ENCODE measurements at places on chromosomes 2 and 18.

- no peak for DNase-seq
These were observed 51.3 kb upstream of the SLC1A4 start for GRCh38 chr2:64937687-64938491.

DNA sequence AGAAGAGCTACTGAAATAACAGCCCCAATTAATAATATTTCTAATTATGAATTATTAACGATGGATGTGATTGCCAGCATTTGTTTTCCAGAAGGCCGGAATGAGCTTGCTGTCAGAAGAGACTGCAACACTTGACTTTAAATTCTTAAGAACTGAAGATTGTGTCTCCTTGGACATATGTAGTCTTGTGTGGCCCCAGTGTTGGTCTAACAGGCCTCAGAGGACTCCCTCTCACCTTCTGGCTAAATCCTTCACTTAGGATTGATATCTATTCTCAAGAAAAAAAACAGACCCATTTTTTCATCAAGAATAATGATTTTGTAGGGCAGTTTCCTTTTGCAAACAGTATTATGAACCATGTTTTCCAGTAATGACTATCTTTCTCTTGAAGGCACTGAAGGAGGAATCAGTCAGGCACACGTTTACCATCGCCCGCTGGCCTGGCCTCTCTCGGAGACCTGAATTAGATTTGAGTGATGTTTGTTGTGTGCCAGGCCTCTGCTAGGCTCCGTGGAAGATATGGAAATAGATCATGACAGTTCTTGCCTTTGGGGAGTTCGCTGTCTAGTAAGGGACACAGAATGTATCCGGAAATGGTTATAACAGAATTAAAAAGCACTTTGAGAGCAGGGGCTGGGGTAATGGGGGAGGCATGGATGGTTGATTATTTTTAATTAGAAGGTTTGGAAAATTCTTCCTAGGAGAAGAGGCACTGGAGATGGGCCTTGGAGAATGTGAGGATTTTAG lies 258.0 kb downstream of the MYCN start:
- DNase-seq: no peak

- no peak for DNase-seq
These were observed 11.0 kb upstream of the CTAGE1 start for GRCh38 chr18:22428672-22429071.

GRCh38 chr2:136101042-136101441 lies 16.9 kb downstream of the CXCR4 start:
- no peak for DNase-seq

GRCh38 chr18:58975296-58975695 lies 110.6 kb downstream of the ZNF532 start:
- no peak for DNase-seq

- DNase-seq: no peak
These were observed 23.0 kb downstream of the FAM110C start for GRCh38 chr2:23283-23682.

DNA sequence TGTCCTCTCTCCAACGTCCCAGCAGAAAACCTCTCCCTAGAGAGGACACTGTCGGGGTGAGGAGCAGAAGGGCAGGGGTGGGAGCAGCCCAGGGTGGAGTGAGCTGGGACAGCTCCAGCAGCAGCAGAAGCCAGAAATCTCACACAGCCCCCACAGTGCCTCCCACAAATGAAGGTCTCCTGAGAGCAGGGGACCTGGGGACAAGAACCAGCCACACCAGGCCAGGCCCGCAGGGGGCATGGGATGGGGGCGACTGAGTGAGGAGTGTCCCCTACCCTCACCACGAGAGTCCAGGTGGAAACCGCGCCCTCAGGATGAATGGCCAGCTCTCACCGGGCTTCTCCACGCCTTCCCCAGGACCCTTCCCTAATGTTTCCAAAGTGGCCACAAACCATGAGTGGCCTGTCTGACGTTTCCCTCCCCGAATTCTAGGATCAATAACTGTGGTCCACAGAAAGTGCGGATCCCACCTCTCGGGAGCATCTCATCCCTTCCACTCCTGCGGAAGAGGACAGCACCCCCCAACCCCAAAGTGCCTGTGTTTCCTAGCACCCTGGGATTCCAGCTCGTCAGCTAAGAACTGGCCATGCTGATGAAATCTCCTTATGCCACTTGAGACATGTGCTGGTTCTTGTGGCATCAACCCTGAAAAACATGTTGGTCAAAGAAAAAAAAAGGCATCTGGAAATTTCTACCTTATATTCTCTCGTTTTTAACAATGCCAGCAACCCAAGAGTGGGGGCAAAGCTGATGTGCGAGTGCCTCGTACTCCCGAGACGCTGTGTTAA lies 121.1 kb downstream of the HDAC4 start:
- no peak for DNase-seq

DNA sequence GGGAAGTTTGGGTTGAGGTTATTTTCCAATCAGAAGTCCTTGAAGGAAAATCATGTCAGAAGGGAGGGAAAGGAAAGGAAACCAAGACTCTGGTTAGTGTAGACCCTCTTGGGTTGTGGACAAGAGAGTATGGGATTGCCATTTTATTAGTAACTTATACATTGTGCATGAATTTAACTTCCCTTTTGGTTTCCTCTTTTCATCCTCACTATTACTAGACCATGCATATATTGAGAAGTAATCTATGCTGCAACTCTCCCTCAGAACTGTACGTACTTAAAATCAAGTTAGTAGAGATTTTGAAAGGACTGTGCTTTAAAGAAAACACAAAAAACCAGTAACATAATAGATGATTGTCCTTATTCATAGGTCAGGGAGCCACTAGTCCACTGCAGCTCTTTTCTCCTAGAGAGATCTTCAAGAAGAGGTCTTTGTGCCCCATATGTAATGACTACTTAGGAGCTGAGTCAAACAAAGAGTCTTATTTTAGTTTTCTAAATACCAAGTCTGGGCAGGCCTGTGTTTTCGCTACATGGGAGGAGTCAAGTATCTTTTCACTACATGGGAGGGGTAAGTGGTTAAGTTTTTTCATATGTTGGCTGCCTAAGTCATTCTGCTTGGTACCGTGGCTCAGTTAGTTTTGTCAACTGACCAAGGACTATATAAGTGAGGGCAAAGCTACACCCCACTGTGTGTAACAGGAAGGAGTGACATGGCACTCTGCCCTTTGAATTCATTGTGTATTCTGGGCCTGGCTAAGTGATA lies 25.2 kb upstream of the FAM117B start:
- no peak for DNase-seq

GRCh38 chr2:17591846-17592245 lies 51.4 kb downstream of the VSNL1 start:
- no peak for DNase-seq

GRCh38 chr2:180653481-180653880 lies 326.9 kb upstream of the UBE2E3 start:
- no peak for DNase-seq

DNA sequence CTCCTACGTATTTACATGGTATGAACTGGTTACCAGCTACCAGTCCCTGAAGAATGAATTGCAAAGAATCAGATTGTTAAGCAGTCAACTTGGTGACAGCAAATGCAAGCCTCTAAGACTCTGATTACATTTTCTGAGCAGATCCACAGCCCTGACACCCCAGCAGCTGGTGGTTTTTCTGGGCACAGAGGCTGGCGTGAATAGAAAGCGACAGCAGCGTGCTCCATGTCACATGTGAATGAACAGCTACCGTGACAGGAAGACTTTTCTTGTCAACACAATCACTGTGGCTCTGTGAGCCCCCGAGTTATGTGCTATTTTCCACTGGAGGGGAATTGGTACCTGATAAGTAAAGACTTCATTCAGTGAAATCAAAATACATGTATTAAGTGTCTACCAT lies 93.2 kb upstream of the CBLN2 start:
- DNase-seq: no peak

- no peak for DNase-seq
These were observed 67.0 kb downstream of the CDH2 start for GRCh38 chr18:28109781-28110560.

DNA sequence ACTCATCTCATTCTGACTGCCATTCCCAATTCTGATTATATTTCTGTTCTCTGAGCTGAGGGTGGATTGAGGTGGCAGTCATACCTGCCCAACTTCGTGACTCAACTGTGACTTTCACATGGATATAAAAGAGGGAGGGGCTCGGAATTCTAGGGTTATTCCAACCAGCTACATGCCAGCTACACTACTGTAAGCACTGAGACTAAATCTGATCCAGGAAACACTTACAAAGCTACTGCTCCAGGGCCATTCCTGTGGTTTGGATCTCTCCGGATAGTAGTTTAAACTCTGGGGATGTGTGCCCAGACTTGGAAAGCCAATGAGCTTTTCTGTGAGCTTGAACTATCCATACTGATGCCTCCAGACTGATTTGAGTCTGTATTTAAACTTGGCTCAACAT lies 7.9 kb downstream of the MAP2 start:
- DNase-seq: no peak

DNA sequence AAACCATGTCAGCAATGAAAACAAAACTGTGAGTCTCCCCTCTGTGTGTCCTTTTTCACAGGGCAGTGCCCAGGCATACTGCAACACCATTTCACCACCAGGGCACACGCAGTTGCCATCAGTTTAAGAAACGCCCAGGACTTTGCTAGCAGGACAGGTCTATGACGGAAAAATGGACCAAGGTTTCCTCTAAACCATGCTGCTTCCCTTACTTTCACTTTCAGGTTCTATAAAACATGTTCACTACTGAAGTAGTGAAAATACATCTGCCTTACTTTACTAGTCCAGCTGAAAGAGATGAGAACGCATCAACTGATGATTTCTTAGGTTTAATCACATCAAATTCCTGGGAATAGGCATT lies 110.5 kb downstream of the TCF4 start:
- DNase-seq: no peak

- no peak for DNase-seq
These were observed 27.2 kb upstream of the MYCN start for GRCh38 chr2:15913146-15913545.

DNA sequence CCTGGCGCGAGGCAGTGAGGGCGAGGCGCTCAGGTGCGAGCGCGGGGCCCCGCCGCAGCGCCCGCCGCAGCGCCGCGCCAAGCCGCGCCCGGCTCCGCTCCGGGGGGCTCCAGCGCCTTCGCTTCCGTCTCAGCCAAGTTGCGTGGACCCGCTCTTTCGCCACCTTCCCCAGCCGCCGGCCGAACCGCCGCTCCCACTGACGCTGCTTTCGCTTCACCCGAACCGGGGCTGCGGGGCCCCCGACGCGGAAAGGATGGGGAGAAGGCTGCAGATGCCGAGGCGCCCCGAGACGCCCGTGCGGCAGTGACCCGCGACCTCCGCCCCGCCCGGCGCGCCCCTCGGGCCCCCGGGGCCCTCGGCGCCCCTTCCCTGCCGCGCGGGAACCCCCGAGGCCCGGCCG lies 328 bp upstream of the INHBB start:
- DNase-seq: no peak

DNA sequence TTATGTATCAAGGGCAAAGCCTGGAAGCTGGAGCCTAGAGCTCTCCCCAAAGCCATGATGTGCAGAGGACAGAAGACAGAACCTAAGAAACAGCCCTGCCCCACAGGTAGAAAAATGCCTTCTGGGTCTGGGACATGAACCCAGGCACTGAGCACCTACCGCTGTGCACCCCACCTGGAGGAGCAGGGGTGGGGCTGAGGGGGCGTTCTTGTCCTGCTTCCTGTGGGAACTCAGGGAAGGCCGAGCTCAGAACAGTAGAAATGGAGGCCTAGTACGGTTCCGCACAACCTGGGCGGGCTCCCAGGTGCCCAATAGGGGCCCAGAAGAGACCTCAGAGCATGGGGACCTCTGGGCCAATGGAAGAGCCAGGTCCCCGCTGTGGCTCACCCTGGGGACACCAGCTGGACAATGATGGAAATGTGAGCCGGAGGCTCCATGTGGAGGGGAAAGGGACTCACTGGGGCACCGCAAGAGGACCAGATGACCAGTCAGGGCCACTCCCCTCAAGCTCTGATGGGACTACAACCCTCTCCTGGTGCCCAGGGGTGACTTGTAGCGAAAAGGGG lies 3.2 kb downstream of the CRACDL start:
- no peak for DNase-seq

GRCh38 chr2:55370208-55370607 lies 49.4 kb downstream of the CCDC88A start:
- DNase-seq: no peak

DNA sequence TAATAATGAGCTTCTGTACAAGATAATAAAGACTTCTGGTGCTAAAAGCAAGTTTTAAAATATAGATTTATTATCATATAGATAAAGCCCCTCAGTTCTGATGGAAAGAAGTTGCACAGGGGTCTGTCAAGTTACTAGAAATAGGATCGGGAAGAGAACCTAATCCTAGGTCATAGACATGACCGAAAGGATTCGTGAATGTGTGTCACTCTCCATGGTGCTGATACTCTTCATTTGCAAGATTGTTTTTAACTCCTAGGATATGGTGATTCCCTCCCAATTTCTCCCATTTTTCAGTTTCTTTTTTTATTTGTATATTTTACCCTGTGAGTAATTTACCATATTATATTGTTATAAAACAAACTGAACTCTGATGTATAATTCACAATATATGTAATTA lies 58.9 kb upstream of the CTNNA2 start:
- no peak for DNase-seq

DNA sequence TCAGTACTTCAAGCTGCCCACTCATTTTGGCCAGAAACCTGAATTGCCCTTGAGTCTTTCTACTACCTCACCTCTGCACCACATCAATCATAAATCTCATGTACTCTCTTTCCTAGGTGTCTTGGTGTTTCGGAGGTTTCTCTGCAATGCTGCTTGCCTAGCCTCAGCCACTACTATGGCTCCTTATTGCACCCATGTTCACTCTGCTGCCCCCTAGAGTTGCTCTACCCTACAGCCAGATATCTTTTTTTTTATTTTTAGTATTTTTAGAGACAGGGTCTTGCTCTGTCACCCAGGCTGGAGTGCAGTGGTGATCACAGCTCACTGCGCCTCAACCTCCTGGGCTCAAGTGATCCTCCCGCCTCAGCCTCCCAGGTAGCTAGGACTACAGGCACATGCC lies 413.0 kb downstream of the PTPRM start:
- DNase-seq: no peak

- DNase-seq: no peak
These were observed 748 bp downstream of the TWIST2 start for GRCh38 chr2:238848691-238848975.

- no peak for DNase-seq
These were observed 231.3 kb downstream of the ZRANB3 start for GRCh38 chr2:135299658-135300244.

DNA sequence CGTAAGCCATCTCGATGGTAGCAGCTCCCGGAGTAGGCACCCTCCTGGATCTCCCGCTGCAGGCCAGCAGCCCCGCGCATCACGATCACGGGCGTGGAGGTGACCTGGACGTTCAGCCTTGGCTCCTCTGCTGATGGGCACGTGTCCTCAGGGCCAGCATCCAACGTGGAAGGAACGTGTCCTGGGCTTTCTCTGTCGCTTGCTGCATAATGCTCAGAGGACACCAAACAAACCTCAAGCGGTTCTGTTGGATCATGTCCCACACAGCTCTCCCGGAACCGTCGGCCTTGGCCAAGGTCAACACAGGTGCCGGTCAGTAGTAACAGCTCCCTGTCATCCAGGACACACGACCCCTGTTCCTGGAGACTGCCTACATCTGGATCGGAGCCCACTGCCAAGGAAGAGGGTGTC lies 23.1 kb downstream of the PASK start:
- DNase-seq: no peak
